Kidney (tissue), 22 donors: ENCODE measurements at places on chromosomes 3 and 15. TPM values are rescaled to one million over a fixed set of nuclear protein-coding genes. Genes with fewer than 3 reads are reported as not detected.

The MKRN3 gene
- polyA plus RNA-seq: not detected

The CCDC33 gene
- not detected for polyA plus RNA-seq

The CLEC3B gene
- 284 TPM for polyA plus RNA-seq

The CACNA1D gene
- polyA plus RNA-seq: 3.7 TPM

DNA sequence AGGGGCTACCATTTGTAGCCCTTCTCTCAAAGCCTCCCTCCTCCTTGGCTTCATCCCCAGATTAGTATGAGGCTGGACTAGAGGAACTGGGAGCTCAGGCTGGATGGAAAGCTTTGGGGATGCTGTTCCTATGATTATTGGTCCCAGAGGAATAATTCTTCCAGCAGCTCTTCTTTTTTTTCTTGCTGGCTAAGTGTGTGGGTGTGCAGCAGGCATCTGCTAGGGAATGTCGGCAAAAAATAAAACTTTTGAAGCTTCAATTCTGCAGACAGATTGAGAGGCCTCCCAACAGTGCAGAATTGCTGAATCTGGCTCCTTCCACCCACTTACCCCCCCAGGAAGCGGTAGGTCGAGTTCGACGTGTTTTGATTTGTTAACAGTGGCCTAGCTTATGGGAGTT, 138.5 kb upstream of the ANKRD28 start:
- no peak for DNase-seq

The C3orf38 gene
- 10.1 TPM for polyA plus RNA-seq

DNA sequence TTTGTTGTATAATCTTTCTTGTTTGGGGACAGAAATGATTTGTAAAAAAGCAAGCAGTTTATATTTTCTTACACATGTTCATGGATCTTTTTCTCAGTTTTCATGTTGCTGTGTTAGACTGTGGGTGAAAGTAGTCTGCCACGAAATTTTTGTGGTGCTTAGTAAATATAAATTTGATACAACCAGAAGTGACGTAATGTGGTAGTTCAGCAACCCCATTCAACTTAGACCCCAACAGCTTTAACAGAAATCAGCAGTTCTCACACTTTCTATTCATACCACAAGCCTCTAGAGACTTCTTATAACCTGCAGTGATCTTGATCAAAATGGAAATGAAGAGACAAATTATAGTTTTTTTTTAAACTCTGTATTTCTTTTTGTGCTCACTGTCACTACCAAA, 120.2 kb upstream of the IGSF10 start:
- no peak for DNase-seq

The MED12L gene
- polyA plus RNA-seq: 0.13 TPM

The NR2F2 gene
- 42.5 TPM for polyA plus RNA-seq

GRCh38 chr15:70316059-70316600, 218.4 kb upstream of the TLE3 start:
- peak; percentile 49 for DNase-seq

DNA sequence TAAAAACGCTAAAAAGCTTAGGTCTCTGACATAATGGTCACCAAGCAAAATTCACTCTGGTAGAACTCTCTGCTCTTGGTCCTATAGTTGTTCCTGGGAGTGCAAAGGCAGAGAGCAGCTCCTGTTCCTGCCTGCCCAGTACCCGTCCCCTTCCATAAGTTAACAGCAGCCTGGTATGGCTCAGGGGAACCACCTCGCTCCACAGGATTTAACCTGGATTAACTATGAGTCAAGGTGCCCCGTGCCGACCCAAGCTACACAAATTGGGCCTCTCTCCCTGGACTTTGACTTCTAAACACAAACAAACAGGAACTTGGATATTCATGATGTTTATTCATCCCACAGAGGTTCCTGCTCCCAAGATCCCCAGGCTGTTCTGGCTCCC, 32.1 kb downstream of the SCAP start:
- DNase-seq: no peak

- no peak for DNase-seq
Observed at GRCh38 chr15:41666353-41666920, 6.2 kb downstream of the MGA start.

DNA sequence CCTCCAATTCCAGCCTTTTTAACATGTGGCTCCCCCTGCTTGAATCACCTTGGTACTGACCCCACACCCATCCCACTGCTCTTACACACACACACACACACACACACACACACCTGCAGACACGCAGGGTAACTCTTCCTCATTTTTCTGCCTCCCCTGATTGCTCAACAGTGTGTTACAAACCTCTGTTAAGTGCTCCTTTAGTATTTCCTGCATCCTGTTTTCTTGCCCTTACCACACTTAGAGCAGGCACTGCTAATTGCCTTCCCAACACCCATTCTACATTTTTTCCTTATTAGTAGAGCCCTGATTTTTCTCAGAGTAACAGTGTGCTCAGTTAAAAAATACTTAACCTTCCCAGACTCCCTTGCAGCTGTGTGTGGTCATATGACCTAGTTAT, 184.0 kb downstream of the EBLN2 start:
- no peak for DNase-seq

DNA sequence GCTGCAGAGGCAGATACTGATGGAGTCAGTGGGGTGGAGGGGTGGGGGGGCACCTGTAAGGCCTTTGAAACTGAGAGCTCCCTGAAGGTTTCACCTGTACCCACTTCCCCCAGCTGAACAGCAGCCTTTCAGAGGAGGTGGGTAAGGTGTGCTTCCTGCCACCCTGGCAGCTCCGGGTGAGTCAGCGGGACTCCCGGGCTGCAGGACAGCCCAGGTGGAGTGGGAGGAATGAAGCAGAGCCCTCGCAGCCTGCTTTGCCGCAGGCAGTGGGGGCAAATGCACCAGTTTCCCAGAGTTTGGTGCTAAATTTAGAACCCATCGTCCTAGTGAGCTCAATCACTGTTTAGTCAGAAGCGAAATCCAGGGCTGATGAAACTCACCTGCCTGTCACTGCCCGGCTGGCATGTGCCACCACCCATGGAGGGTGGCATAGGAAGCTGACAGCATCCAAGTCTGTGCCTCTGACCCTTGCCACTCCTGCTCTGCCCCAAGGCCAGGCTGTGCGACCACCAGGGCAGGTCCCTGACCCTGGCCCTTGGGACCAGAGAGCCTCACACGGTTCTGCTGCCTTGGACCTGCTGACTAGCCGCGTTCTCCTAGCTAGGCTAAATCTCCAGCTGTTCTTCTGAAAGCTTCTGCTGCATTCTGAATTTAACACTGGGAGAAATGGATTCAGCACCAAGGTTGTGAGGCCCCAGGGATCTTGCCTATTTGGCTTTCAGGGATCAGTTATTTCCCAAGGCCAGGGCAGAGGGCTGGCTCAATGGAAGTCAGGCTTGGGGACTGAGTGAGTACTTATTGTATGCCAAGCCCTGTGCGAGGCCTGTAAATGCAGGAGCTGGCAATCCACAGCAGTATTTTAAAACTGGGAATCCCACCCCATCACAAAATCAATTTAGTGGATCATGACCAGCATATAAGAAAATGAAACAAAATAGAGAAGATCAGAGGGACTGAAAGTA, 67.3 kb upstream of the RASGRF1 start:
- DNase-seq: peak; percentile 80

- no peak for DNase-seq
Observed at GRCh38 chr3:172289583-172289982, 158.7 kb downstream of the GHSR start.

The FAM107A gene
- 52.5 TPM for polyA plus RNA-seq

The GOLGA6L7 gene
- polyA plus RNA-seq: not detected

- DNase-seq: peak; percentile 84
Observed at GRCh38 chr15:73927476-73928240, 1.4 kb downstream of the LOXL1 start.

- DNase-seq: no peak
Observed at GRCh38 chr15:45268135-45268534, 16.1 kb downstream of the SLC28A2 start.

GRCh38 chr3:181713676-181714612, 2.2 kb downstream of the SOX2 start:
- DNase-seq: no peak

DNA sequence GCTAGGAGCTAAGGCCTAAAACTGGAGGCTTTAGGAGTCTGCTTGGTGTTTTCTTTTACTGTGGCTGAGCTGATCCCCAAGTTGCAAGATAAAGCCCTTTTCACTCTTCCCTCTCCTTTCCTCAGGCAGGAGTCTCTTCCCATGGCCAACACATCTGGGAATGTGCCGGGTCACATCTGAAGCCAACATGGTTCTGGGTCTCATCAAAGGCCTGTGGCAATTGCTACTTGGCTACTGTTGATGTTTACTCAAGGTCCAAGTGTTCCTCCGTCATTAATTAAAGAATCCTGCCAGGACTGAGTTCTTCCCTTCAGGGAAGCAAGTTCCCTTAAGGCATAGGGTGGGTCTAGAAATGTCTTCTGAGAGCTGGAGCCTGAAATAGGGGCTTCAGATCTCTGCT, 230.2 kb downstream of the GBE1 start:
- DNase-seq: no peak

- no peak for DNase-seq
Observed at GRCh38 chr3:22713936-22714335, 489.2 kb upstream of the UBE2E2 start.

DNA sequence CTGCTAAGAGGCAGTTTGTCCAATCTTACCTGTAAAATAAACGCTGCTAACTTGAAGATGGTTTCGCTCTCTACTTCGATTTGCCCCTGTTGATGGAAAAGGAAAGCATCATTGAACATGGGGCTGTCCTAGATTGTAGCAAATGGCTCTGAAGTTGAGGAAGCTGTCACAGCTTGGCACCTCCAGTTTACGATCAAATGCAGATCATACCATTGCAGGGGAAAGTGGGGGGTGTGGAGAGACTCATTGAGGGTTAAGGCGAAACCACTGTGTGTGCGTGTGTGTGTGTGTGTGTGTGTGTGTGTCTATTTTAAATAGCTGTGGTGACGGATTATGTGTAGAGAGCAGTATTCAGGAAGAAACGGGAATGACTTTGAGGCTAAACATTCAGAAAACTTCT, 127.6 kb upstream of the LMOD3 start:
- peak; percentile 84 for DNase-seq

- DNase-seq: peak; percentile 8
Observed at GRCh38 chr3:29565236-29565635, 284.4 kb downstream of the RBMS3 start.

The CHP1 gene
- 85.5 TPM for polyA plus RNA-seq

The DISP2 gene
- 0.04 TPM for polyA plus RNA-seq

- DNase-seq: no peak
Observed at GRCh38 chr15:38320866-38321265, 68.2 kb downstream of the SPRED1 start.

DNA sequence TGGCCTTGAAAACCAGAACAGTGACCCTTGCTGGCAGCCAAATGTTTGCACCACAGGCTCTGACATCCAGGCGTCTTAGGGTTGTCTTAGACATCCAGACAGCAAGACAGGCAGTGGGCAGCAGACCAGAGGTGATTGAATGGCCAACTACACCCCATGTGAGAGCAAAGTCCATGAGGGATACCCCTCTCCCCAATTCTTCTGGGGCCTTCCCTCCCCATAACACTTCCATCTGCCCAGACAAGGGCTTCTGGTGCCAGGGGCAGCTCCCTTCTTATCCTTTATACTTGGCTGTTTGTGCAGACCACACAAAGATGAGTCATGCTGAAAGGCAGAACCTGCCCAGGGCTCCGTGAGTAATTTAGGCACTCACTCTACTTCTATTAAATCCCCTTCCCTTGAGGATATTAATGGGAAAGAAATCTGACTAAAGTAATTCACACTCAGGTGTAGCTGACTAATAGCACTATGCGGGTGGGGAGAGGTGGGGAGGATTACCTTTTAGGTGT, 257.9 kb downstream of the UACA start:
- no peak for DNase-seq

The BAHD1 gene
- polyA plus RNA-seq: 13.3 TPM

The TAGLN3 gene
- 5.7 TPM for polyA plus RNA-seq

DNA sequence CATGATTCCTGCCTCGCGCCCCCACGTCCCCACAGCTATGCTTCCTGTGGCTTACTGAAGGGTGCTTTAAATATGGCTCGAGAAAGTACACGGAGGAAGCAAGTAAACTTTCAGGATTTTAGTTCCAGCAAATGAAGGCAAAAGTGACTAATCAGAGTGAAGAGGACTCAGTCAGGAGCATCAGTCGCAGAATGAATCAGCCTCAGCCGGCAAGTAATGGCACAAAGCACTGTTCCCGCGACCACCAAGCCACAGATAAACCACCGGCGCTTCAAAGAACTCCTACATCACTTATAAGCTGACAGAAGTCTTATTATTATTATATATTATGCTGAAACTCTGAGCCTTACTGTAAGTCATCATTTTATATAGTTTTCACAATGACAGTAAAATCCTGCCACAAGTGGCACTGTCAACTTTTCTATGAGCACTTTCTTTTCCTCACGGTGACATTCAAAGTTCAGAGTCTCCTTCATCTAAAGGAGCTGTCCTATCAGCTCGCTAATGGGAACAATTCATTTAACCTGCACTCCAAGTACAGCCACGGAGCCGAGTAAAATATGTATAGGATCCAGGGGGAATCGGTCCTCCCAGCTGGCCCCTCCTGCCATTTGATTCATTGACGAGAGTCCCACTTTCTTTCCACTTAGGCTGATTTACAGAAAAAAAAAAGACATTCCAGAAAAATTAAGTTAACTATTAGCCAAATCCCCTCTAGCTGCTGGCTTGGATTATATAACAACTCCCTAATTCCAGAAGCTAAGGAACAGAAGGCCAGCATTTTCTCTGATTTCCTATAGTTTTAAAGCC, 217.0 kb upstream of the ICE2 start:
- no peak for DNase-seq

DNA sequence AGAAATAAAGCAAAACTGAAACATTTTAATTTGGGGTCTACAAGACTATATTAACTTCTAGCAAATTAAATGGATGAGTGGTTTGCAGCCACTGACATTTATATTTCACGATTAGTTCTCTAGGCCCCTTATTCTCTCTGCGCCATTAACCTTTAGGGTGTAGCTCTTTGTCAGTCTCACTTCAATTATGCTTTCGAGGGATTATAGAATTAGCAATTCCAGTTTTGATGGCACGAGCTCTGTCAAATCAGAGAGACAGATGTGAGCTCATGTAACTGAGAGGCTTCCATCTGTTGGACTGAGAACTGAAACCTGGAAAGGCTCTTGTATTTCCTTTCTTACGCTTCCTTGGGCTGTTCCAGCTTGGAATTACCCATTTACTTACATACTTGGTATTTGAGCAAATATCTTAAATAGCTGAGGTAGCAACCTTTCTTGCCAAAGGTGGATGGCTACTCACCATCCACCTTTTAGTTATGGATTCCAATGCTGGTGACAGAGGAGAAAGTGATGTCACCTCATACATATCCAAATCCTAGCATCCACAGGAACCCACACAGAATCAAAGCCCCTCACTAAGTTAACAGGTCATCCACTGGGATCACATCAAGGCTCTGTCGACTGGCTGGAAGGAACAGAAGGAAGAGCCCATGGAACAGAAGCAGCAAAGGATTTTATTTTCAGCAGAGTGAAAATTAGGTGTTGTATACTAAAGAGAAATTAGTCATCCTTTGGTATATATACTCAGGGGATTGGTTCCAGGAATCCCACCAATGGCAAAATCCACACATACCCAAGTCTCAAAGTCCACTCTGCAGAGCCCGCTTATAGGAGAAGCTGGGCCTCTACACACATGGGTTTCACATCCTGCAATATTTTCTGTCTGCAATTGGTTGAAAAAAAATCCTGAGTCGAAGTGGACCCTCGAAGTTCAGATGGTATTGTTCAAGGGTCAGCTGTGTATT, 20.8 kb downstream of the VGLL4 start:
- DNase-seq: no peak

GRCh38 chr15:89760303-89761008, 9.4 kb upstream of the MESP1 start:
- DNase-seq: peak; percentile 90

GRCh38 chr3:72460205-72461174, 387.8 kb downstream of the SHQ1 start:
- no peak for DNase-seq

- DNase-seq: no peak
Observed at GRCh38 chr3:72078676-72079368, 293.9 kb upstream of the PROK2 start.

- no peak for DNase-seq
Observed at GRCh38 chr3:160574636-160575035, 9.3 kb upstream of the KPNA4 start.

The TGM5 gene
- not detected for polyA plus RNA-seq
